ENCODE measurements at places on chromosomes 4 and X. TPM values are rescaled to one million over a fixed set of nuclear protein-coding genes. Genes with fewer than 3 reads are reported as not detected.

GRCh38 chr4:184952522-184952921, 65.8 kb upstream of the HELT start:
- DNase-seq, result no peak

DNA sequence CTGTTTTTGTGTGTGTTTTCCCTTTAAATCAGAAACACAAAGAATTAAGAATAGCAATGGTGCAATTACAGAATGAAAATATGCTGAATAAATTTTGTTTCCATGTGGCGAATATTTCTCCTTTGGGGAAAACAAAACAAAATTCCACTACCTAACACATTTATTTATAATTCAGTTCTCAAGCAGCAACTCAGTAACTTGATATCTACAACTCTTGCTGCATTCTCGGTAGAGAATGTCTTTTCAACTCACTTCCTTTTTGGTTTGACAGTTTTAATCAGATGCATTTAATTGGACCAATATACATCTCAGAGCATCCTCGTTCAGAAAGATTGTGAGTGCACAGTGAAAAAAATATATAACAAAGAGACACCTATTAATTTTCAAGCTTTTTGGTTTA, 30.8 kb downstream of the ZNF827 start:
- no peak for DNase-seq

DNA sequence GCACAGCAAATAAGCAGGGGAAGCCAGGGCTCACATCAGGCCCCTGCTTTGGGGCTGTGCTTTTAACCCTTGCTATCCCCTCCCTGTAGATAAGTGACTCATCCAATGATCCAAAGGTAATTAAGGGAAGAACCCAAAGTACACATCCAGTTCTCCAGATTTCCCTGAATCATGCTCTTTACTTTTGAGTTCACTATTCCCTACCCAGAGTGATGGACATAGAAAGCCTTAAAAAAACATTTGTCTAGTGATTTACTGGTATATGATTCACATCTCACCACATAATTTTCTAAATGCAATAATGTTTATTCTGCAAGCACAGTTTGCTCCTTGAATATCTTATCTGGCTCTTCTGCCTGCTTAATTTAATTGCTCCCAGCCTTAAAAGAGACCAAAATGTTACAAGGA, 136.2 kb downstream of the PPP3CA start:
- DNase-seq, result no peak

DNA sequence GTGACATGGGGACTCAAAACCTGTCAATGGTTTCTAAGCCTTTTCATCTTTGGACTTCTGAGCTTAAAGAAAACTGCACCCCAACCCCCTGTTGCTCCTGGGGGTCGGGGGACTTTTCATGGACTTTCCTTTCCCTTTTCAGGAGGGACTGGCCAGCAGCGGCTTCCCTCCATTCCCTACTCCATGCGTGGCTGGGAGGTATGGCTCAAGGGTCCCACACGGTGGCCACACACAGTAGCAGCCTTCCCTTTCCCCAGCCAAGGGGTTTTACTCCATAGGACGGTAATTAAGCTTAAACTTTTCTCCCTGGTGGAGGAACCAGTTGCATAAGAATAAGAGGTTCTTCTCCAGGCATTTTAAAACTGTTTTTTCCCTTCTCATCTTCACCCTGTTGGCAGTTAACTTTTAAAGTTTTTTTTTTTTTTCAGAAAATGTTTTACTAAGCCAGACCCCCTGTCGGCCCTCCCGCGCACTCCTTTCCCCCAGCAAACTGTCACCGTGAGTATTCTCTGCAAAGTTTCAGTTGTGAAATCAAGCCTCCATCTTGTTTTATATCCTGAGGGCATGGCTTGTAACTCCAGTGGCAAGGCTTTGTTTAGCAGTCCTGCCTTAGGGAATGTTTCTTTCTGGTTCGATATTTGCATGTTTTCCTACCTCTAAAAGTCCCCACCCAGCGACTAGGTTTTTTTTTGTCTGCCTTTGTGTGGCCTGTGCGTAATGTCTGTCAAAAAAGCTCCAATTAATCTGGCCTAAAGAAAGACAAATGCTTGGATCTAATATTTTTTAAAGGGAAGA, 325.7 kb downstream of the TLL1 start:
- no peak for DNase-seq

DNA sequence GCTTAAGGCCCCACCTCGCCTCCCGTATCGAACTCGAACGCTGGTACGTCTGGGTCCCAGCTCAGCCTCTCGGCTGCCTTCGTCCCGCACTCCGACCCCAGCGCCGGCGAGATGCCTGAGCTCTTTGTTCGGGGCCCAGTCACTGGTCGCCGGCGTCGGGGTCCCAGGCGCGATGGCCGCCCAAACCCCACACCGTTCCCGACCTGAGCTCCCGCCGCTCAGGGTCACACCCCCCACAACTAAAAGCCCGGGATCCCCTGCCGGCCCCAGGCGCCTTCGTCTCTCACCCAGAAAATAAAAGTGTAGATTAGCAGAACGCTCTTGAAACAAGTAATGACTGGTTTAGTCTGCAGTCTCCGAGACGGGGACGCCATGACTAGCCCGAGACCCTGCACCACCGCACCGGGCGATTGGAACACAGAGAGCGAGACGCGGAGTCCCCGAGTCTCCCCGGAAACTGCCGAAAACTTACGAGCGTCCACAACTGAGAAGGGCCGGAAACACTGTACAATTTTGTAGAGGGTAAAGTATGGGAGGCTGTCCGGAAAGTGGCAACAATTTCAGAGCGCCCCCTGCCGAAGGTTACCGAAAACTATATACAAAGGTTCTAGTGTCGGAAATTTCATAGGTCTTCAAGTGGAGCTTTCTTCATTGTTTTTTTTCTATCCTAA, at the start of gene TSPAN6:
TSS of gene TSPAN6 (minus strand) at position 486 of the 671 bp plus-strand sequence. CDS start at position 374, 112 bp downstream.
- peak; percentile 81 for DNase-seq

DNA sequence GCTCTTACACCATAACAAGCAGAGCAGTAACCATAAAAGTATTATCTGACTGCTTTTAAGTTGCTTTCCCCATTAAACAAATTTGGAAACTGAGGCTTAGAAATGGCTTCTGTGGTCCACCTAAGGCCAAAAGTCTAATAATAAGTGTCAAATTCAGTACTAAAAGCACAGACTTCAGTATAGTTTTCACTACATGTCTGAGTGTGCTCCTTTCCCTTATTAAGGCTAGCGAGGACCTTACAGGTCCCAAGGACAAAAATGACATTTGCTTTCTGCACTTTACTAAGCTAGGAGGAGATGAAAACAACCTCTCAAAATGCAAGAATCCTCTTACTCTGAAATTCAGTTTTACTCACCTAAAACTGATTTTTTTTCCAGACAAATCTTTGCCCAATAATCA, 127.2 kb downstream of the ENOX2 start:
- no peak for DNase-seq

DNA sequence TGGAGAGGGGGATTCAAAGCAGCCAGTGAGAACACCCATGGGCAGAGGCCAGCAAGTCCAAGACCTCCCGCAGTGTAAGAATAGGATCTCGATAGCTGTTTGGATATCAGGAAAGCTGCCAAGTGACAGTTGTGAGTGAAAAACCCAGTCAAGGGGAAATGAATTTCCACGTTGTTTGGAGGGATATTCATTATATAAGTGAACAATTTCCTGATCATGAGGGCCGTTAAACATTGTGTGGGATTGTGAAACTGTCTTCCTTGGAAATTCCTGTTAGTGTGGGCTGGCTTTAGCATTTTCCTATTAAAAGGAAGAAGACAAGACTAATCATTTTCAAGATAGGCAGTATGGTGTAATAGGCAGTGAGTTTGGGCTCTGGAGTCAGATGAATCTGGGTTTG, 15.0 kb downstream of the CLDN2 start:
- no peak for DNase-seq

- DNase-seq, result no peak
These were observed 215.5 kb downstream of the PDGFC start for GRCh38 chr4:156756118-156756517.

DNA sequence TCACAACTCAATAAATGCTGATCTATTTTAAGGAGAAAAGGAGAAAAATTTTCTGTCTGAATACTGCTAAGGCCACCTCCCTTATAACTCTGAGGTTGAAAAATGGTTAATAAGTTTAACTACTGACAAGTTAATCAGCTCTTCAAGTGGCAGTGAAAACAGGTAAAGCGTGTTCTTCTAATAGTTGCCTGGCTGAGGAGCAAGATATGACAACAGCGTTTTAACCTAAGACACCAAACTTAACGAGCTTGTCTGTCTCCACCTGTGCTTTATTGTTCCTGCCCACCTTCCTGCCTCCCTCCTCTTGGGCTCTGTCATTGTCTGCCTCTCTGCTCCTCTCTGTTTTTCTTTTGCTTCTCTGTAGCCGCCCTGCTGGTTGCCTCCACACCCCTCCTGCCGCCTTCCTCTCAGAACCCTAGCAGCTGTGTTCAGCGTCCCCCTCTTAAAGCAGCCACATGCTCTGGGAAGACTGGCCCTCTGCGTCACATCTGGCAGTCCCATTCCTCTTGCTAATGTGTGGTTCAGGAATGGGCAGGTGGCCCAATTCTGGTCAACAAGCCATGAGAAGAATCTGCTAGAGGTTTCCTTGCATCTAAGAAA, 4.3 kb upstream of the TSPAN5 start:
- no peak for DNase-seq

DNA sequence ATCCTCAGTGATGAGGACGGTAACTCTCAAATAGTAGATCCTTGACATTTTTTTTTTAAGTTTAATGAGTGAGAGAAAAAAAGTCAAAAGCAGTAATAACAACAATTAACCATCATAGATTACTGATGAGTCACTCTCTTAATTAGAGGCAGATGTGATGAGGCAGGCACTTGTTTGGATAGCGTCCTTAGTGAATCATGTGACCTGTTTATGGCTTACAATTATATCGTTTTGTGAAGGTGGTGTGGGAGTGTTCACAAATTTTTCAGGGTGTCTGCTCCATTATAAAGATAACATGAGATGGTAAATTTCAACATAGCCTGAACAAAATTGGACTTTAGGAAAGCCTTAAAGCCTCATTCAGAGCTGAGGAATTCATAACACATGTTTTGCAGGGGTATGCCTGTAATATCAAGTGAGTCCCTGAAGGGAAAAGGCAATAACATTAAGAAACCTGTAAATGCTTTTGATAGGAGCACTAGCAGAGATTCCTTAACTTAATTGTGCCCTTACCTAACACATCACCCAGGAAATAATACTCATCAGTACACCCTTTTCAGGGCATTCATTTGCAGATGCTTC, 51.9 kb upstream of the XIAP start:
- no peak for DNase-seq

GRCh38 chr4:183200453-183200852, 101.4 kb downstream of the WWC2 start:
- peak; percentile 17 for DNase-seq

DNA sequence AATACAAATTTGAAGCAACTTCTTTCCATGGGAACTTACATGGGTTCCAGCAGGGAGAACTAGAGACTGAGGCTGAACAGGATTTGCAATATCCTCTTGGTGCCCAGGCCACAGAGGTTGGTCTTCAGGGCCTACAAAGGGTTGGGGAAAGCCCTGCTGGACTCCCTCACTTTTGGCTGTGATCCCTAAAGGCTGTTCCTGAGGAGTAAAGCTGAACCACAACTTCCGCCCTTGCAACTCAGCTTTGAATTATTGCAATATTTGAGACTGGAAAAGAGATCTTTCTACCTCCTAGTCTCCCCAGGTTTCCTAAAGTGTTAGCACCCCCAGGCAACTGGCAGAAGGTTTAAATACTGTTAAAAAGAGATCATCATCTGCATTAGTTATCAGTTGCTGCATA, 26.9 kb downstream of the DCHS2 start:
- DNase-seq, result no peak

DNA sequence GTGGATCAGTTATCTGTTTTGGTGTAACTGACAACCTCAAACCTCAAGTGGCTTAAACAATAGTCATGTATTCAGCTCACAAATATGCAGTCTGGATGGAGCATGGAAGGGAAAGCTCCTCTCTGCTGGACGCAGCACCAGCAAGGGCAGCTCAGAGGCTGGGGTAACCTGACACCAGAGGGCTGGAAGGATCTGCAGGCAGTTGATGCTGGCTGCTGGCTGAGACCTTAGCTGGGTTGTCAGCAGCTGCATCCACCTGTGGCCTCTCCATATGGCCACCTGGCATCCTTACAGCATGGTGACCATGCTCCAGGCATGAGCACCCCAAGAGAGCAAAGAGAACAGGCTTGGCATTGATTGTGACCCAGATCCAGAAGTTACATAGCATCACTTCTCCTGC, 46.7 kb downstream of the ENPP6 start:
- DNase-seq, result no peak

- no peak for DNase-seq
These were observed 403.2 kb upstream of the RASGEF1B start for GRCh38 chr4:81874661-81875515.

GRCh38 chr4:6232836-6233785, 32.8 kb upstream of the JAKMIP1 start:
- no peak for DNase-seq

DNA sequence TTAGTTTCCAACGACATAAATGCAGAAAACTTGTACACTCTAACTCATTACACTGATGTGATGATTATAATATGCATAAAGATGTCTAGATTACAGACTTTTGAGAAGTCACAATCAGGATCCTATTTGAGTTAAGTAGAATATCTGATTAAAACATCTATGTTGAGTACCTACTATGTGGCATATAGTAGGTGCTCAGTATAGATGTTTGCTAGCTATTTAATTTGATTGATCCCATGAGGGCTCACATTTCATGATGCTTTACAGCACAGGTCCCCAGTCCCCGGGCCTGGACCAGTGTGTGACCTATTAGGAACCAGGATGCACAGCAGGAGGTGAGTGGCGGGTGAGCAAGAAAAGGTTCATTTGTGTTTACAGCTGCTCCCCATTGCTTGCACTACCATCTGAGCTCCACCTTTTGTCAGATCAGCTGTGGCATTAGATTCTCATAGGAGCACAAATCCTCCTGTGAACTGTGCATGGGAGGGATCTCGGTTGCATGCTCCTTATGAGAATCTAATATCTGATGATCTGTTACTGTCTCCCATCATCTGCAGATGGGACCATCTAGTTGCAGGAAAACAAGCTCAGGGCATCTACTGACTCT, 33.0 kb upstream of the CXCL8 start:
- DNase-seq, result no peak

DNA sequence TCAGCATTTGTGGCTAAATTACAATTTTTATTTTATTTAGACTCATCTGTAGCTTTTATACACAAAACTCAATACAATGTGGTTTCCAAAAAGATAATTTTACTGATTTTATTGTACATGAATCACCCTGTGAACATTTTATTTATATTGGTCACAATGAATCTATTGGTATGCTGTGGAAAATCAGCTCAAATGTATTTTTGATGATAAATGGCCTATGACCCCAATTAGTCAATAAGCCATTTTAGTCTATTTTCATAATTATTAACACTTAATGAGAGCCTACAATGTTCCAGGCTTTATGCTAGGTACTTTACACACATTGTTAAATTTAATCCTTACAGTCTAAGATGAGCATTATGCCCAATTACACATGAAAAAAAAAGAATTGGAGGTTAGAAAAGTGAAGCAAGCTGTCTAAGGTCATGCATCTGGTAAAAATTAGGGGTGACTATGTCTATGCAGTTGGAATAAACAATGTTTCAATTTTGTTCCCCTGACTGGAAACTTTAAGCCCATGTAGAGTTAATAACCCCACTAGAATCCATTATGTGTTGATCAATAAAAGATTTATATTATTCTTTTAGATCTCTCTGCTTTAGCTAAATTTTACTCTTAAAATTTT, 344.7 kb downstream of the PABPC4L start:
- no peak for DNase-seq

Gene SOWAHB
- 3.3 TPM for total RNA-seq

Gene HTN1
- total RNA-seq, result not detected

Gene VGLL1
- not detected for total RNA-seq

Gene ASB12
- 0.34 TPM for total RNA-seq

Gene CFAP299
- not detected for total RNA-seq

Gene KIAA1210
- 6.7 TPM for total RNA-seq

Gene GYPA
- total RNA-seq, result not detected

Gene TENM3
- 34.0 TPM for total RNA-seq
